ENCODE measurements at places on chromosomes 2 and 18. TPM values are rescaled to one million over a fixed set of nuclear protein-coding genes. Genes with fewer than 3 reads are reported as not detected.

- no peak for DNase-seq
These were observed 111.9 kb downstream of the TFCP2L1 start for GRCh38 chr2:121173112-121173511.

DNA sequence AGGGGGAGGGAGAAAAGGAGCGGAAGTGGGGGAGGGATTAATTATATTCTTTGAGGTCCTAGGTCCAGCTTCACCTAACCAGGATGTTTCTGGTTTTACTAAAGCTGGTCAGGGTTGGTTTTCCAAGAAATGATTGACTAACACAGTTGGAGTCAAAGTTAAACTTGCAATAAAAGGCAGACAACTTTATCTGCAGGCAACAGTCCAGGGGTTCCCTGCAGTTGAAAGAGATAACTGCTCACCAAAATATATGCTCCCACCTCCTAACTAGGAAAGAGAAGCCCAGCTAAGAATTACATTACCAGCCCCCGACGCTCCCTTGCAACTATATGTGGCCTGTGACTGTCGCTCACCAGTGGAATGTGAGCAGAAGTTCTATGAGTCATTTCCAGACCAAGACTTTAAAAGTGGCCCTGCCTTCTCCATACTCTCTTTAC, 140.0 kb upstream of the PKDCC start:
- DNase-seq, result no peak

GRCh38 chr2:227347117-227347516, 22.1 kb downstream of the MFF start:
- DNase-seq, result no peak

DNA sequence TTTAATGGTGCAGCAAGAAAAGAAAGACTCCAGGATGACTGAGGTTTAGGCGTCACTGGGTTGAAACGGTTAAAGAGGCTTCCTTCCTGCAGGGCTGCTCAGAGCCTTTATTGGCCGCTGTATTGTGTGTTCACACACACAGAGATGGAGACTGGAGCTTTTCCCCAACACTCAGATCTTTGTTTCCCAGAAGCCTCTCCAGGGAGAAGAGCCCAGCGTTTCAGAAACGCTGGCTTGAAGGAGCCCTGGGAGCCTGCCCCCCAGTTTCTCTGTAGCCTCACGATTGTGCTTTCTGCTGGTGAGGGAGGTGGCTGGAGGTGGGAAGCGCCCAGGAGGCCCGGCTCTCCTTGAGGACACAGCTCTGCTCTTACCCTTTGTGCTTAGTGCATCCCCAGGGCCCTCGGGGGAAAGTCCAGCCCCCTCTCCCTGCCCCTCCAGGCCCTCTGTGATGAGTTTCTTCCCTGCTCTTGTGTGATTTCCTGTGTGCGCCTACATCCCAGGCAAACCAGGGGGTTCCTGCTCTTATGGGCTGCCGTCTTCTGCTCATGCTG, 37.1 kb downstream of the RRM2 start:
- no peak for DNase-seq

GRCh38 chr2:231611273-231612108, 18.8 kb downstream of the TEX44 start:
- DNase-seq, result no peak

DNA sequence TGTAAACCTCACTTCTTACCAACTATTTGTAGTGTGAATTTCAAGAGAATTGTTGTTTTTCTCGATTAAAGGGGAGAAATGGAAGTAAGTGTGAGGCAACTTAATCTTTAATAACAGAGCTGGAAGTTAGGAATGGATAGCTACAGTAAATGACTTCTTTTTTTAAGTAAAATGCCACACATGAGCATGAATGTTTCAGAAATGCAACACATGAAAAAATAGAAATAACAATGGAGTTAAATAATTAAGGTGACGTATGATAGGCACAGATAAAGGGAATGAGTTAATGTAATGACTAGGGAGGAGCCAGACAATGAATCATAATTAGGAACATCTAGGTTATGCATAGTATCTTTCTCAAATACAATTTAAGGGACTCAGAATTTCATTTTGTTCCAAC, 3.4 kb downstream of the REL start:
- DNase-seq, result no peak

DNA sequence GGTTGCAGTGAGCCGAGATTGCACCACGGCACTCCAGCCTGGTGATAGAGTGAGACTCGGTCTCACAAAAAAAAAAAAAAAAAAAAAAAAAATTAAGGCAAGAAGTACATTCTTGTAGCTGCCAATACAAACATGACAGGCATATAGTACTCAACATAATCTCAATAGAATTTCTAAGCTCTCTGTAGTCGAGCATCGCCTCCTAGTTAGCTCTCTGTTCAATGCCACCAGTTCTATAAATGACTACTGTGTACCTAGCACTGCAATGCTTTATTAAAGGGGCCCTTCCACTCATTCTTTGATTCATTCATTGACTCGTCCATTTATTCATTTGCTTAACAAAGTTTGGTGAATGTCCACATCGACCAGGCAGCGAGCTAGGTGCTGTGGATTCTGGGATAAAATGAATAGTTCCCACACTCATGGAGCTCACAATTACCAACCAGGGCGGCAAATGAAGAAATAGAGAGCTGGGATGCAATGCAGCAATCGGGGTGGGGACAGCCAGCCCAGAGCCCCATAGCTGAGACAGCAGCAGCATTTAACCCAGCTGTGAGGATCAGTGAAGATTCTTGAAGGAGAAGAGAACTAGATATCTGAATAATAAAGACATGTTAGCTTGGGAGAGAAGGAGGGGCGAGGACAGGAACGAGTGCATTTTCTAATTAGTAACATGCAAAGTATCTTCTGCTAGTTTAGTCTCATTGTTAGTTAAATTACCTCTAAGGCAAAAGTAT, 349.8 kb downstream of the LPIN1 start:
- DNase-seq, result no peak

GRCh38 chr2:23519334-23519651, 134.3 kb downstream of the KLHL29 start:
- DNase-seq, result no peak

- no peak for DNase-seq
These were observed 893.8 kb upstream of the POU3F3 start for GRCh38 chr2:103960129-103960513.

DNA sequence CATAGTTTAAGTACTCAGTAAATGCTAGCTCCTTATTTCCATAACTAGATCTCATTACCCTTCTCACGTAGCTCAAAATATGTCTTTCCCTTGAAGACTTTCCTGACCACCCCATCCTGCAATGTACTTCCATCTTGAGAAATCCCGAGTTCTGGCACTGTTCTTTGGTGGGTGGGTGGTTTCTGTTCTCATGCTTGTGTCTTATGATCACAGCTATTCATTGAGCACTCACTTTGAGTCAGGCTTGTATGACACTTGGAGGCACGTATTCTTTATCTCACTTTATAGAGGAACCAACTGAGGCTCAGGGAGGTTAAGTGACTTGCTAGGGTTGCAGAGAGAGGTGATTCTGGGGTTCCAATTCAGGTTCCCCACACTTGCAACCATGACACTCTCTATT, 9.0 kb upstream of the CLIP4 start:
- DNase-seq, result no peak

GRCh38 chr2:74179063-74179865, 585 bp upstream of the MOB1A start:
- no peak for DNase-seq

- no peak for DNase-seq
These were observed 43.4 kb upstream of the KYNU start for GRCh38 chr2:142834021-142834420.

GRCh38 chr2:16513626-16514025, 152.0 kb downstream of the CYRIA start:
- no peak for DNase-seq

GRCh38 chr18:67132919-67133318, 383.6 kb downstream of the DSEL start:
- no peak for DNase-seq

DNA sequence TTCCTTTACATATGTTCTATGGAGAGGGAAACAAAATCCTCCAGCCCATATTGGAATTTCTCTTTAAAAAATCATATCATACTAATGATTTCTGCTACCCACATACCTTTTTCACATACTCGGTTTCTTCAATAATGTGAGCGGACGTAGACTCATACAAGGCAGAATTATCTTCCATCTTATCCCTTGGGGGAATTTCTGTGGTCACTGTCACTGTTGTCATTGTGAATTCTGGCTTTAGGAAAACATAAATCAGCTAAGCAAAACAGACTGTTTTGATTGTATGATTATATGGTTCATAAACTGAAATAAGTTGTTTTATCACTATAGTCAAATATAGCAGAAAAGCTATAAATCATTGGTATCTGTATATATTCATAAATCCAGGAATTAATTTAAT, 16.7 kb downstream of the CCDC68 start:
- DNase-seq, result no peak

GRCh38 chr2:53432936-53433335, 334.7 kb upstream of the CHAC2 start:
- no peak for DNase-seq

GRCh38 chr2:203790134-203790852, 77.3 kb upstream of the CTLA4 start:
- no peak for DNase-seq

- DNase-seq, result no peak
These were observed 62.8 kb upstream of the SP3 start for GRCh38 chr2:174027956-174028355.

- DNase-seq, result no peak
These were observed 9.6 kb upstream of the PROM2 start for GRCh38 chr2:95264624-95265023.

DNA sequence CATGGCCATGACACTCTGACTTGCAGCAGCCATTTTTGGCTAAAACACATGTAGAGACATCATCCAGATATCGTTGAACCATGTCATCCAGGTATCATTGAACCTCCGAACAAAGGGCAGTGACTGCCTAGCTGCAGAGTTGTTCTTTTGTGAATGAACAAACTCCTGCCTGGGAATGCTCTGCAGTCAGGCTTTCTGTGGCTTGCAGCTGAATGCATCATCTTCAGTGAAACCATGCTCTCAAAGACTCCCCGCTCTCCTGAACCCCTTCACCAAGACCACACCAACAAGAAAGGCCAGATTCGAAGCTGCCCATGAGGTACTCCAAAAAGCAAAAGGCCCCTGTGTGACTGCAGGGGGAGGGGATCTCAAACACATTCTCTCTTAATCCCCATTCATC, 118.8 kb downstream of the ACTR3 start:
- no peak for DNase-seq

GRCh38 chr2:78701546-78701945, 324.0 kb upstream of the REG3G start:
- DNase-seq, result no peak

GRCh38 chr2:16661936-16662839, 3.4 kb downstream of the CYRIA start:
- DNase-seq, result no peak

DNA sequence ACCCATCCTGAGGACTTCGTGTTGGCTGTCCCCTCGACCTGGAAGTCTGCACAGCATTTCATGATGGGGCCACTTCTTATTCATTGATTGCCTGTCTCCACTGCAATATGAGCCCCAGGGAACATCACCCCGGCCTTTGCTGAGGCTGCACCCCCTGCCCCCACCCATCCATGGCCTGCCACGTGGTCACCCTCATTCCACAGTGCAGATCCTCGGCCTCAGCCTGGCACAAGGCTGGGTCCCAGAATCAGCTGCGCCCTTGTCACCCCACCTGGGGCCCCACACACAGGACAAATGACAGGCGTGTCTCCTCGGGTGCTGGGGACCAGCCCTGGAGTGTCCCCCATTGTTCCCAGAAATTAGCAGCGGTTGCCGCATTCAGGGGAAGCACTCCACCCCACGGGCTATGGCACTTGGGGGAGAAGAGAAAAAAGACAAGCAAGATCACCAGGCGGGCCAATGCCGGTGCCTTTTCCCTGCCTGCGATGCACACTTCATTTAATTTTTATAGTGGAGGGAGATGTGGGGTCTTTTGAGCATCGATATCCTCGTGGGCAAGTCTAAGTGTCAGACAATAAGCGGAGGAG, 157.4 kb downstream of the INHBB start:
- DNase-seq, result no peak

- no peak for DNase-seq
These were observed 1.1 kb upstream of the SNTG2 start for GRCh38 chr2:949384-950079.

GRCh38 chr2:178244777-178245176, 50.5 kb downstream of the OSBPL6 start:
- DNase-seq, result no peak

- DNase-seq, result no peak
These were observed 324.7 kb downstream of the LRP1B start for GRCh38 chr2:141806090-141806489.

- no peak for DNase-seq
These were observed 44.2 kb downstream of the LHCGR start for GRCh38 chr2:48711343-48711742.

DNA sequence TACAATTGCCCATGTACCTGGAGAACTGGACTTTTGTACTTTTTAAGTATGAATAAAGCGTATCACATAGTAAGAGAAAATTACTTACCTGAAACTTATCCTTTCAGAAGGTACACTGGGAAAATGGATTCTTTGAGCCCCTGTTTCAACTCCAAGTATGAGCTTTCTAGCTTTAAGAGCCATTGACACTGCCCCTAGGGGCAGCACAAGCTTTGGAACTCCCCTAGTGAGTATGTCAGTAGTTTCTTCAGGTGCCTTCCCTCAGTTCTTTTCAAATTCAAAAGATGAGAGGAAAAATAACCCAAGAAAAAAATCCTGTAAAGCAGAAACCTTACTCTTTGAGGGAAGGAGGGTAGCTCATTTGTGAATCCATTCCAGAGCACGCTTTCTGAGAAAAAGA, 124.1 kb downstream of the MEMO1 start:
- DNase-seq, result no peak

The CYS1 gene
- total RNA-seq, result 0.82 TPM

The TDRD15 gene
- total RNA-seq, result under 0.01 TPM

The MC4R gene
- total RNA-seq, result 3.3 TPM

The GALNT5 gene
- total RNA-seq, result under 0.01 TPM

The IL36B gene
- not detected for total RNA-seq

The PROC gene
- total RNA-seq, result not detected

The ADGRF3 gene
- under 0.01 TPM for total RNA-seq

The RGPD8 gene
- 39.1 TPM for total RNA-seq

The HS6ST1 gene
- 51.8 TPM for total RNA-seq

The SP140L gene
- 1.2 TPM for total RNA-seq

The TBR1 gene
- total RNA-seq, result 73.8 TPM

The RGPD4 gene
- not detected for total RNA-seq

All from frontal cortex (tissue), 4 donors.